ENCODE measurements at places on chromosomes 13 and 19.
A peak's percentile ranks its signal among the peaks of the same experiment; 100 is the strongest.

DNA sequence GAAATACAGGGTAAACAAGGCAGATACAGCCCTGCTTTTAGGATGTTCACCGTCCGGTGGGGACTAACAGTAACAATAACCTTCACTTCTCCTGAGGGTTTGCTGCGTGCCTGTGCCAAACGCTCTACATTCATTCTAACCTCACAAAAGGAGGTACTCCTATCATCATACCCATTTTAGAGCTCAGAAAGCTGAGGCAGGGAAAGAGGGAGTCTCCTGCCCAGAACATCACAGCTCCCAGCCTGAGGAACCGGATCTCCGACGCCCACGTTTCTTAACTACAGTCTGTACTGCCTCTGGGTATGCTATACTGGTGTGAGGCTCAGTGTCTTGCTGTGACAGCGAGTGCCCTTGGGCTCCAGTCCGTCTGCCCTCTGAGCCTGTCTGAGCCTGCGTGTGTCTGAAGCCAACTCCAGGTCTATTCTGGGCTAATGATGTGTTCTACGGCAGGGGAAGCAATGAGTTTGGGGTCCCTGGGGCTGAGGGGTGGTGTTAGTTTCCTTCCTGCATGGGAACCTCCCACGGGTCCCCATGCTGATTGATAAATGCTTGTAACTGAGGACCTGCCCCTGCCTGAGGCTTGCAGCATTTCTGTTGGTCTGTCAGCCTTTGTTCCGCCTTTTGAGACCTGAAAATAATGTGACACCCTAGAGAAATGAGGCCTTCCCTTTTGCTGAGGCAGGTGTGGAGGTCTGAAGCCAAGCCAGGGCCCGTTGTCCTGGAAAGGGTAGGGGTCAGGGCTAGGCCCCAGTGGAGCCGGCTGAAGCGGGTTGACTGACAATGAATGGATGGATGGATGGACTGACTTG, 4.9 kb downstream of the LIPE start:
- DNase-seq, result no peak

DNA sequence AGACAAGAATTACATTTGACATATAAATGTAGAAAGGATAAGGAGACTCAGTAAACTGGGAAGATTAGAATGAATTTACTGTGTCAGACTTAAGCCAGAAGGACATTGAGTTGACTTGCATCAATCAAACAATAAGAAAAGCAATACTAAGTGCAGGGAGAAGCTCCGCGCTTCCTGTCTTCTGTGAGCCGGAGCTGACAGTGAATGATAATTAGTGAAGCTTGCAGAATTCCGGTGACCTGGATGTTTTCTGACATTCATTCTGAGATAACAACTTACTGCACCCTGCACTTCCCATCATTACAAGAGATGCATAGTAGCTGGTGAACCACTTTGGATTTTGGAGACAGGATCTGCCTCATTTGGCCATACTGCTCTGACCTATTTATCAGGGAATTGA, 469.2 kb upstream of the PCDH20 start:
- no peak for DNase-seq

- DNase-seq, result no peak
Measured at GRCh38 chr19:28489126-28489660, 723.8 kb downstream of the UQCRFS1 start.

DNA sequence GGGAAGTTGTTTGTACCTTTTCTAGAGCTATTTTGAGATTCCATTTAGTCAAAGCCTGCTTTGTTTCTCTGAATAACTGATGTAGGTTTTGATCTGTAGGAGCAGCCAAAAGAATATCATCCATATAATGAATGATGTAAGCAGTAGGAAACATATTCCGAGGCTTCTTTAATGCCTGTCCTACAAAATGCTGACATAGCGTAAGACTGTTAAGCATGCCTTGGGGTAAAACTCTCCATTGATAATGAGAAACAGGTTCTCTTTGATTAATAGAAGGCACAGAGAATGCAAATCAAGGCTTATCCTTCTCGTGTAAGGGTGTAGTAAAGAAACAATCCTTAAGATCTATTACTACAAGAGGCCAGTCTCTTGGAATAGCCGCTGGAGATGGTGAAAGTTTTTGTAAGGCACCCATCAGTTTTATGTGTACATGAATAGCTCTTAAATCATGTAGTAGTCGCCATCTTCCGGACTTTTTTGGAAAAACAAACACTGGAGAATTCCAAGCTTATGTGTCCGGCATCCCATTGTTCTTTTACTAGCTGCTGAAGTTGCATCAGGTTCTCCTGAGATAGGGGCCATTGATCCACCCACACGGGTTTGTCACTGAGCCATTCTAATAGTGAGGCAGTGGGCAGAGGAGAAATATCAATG, 13.5 kb downstream of the FPR3 start:
- peak; percentile 37 for DNase-seq

- DNase-seq, result no peak
Measured at GRCh38 chr13:50357136-50357535, 341.9 kb downstream of the KCNRG start.

- DNase-seq, result no peak
Measured at GRCh38 chr13:51945149-51945548, 66.1 kb downstream of the ATP7B start.

Measured in HT1080 (cell line).